NCI-H82 (cell line): ENCODE measurements at places on chromosomes 2 and 18.

- DNase-seq = no peak
Observed at GRCh38 chr2:121066526-121066925, 218.5 kb downstream of the TFCP2L1 start.

DNA sequence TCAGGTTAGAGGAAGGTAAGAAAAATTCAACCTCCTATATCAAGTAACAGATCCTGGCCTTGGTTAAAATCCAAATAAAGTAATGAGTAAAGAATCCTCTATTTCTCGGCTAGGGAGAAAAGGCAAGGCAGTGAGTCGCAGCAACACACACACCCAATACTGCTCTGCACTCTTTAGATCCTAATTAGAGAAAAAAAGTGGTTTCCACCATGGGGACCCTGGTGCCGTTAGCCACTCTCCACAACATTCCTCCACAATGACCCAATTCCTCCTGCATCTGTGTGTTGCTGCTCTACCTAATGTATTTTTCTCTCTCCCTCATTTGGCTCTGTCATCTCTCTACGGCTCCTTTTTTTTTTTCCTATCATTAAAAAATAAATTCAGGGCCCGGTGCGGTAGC, 462.7 kb downstream of the METTL4 start:
- DNase-seq = no peak

DNA sequence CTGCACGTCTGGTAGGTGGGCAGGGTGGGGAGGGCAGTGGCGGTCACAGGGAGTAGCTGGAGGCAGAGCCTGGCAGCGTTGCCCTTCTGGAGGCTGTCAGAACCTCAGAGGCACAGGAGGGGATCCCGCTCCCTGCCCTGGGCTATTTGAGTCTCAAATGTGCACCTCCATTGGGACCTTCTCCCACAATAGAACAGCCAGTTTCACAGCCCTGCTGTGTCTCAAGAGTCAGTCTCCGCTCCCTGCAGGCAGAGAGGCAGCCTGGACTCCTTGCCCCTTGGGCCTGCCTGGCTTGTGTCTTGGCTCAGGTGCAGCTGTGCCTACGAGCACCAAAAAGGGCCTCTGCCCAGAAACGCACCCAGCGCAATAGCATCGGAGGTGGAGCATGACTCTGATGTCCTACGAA, 57.4 kb downstream of the FAM168B start:
- no peak for DNase-seq

GRCh38 chr2:126655500-126656430, at the start of gene GYPC:
GYPC (plus strand) TSS chr2:126656158; CDS start chr2:126656264, 106 bp downstream.
- no peak for DNase-seq

- DNase-seq = no peak
Observed at GRCh38 chr2:241769819-241770184, 6.8 kb upstream of the GAL3ST2 start.

- DNase-seq = no peak
Observed at GRCh38 chr2:164850235-164850634, 8.6 kb upstream of the COBLL1 start.

DNA sequence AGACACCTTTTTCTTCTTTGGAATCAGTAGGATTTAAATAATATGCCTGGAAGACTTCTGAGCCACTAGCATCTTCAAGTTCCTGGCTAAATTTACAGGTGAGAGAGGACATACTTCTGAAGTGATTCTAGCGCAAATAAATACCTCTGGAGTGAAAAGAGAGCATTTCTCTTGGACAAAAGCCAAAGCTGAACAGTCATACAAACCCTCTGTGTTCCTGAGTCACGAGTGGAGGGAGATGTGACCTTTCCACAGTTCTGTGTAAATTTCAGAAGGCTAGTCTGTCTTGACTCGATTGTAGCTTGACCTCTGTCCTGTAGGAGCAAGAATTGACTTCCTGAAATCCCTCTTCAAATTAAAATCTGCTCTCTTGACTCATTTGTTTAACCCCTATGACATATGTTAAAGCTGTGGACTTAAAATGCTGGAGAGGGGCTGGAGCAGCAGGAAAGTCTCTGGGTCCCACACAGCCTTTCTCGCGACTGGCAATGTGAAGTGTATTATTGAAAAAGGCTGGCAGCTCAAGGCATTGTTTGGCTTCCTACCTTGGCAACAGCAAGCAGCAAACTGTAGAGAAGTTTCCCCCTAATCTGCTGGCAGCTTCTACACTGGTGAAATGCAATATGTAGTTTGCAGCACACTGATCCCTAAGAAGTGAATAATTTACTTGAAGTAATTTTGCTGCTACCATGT, 79.6 kb upstream of the GCFC2 start:
- no peak for DNase-seq
